ENCODE measurements at places on chromosomes 2 and 18. TPM values are rescaled to one million over a fixed set of nuclear protein-coding genes. Genes with fewer than 3 reads are reported as not detected.

The DOCK10 gene
- 38.7 TPM for total RNA-seq

The HDAC4 gene
- 32.3 TPM for total RNA-seq

The ADD2 gene
- 7.3 TPM for total RNA-seq

The LPIN1 gene
- total RNA-seq, result 101 TPM

The OSR1 gene
- 0.07 TPM for total RNA-seq
